ENCODE measurements at places on chromosomes 7 and 10.

- DNase-seq: no peak
Observed at GRCh38 chr10:61975391-61975932, 74.0 kb downstream of the ARID5B start.

DNA sequence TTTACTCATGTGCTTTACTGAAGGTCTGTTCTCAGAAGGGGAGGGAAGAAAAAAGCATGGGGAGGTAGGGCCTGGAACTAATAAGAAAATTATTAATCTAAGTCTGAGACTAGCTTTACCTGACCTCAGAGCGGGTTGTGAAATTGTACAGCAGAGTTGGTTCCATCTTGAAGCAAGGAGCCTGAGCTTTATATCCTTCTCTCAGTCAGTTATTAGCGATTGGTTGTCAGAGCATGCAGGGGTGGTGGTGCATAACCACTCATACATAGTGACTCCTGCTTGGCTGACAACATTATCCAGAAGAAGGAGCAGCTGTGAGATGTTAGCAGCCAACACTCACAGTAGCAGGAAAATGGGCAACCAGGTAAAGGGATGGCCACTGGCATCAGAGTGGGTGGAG is 976.3 kb upstream of the LRRTM3 start:
- no peak for DNase-seq

DNA sequence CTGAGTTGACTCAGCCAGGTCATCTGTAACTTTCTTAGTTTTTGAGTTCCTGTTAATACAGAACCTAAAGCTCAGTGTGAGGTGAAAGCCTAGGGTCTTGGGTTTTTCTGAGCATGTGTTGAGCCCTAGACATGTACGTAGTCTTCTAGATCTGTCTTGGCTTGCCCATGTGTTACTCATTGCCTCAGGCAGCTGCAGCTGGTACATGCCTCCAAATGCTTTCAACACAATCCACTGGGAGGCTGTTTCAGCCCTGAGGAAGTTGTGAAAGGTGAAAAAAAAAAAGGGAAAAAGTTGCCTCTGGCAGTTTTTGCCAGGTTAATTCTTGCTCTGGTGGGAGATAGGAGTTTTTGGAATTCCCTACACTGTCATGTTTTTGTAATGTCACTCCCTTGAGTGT is 134.6 kb downstream of the RNF216 start:
- no peak for DNase-seq

- DNase-seq: no peak
Observed at GRCh38 chr10:94002156-94002555, 8.4 kb downstream of the PLCE1 start.

GRCh38 chr10:55374060-55374459 is 573.0 kb upstream of the PCDH15 start:
- no peak for DNase-seq

- DNase-seq: no peak
Observed at GRCh38 chr7:117975476-117975875, 102.2 kb upstream of the CTTNBP2 start.

GRCh38 chr10:51615764-51616298 is 83.6 kb downstream of the CSTF2T start:
- DNase-seq: no peak

GRCh38 chr7:100489824-100490223 is 6.1 kb downstream of the NYAP1 start:
- DNase-seq: peak; percentile 65

Data from activated CD4-positive, alpha-beta T cell treated with anti-CD3 and anti-CD28 coated beads, Interleukin-10, Interleukin-2, amounts not matched to agents 100 ng/mL and 50 ng/mL, durations not matched to agents 16 hours and 8 hours (primary cell).